ENCODE measurements at places on chromosomes 2 and 18.

DNA sequence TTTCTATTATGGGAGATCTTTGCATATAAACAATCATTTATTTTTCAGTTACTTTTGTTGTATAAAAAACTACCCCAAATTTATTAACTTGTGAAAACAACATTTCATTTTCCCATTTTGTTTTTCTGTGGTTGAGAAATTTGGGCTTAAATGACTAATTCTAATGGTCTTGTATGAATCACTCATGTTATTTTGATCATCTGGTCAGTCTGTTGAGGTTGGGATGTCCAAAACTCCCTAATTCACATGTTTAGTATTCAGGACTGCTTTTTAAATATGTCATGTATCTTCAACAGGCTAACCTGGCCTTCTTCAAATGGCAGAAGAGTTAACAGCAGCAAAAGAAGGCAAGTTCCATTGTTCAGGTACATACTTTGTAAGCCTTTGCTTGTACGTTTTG lies 788.1 kb downstream of the TRIB2 start:
- DNase-seq = no peak

DNA sequence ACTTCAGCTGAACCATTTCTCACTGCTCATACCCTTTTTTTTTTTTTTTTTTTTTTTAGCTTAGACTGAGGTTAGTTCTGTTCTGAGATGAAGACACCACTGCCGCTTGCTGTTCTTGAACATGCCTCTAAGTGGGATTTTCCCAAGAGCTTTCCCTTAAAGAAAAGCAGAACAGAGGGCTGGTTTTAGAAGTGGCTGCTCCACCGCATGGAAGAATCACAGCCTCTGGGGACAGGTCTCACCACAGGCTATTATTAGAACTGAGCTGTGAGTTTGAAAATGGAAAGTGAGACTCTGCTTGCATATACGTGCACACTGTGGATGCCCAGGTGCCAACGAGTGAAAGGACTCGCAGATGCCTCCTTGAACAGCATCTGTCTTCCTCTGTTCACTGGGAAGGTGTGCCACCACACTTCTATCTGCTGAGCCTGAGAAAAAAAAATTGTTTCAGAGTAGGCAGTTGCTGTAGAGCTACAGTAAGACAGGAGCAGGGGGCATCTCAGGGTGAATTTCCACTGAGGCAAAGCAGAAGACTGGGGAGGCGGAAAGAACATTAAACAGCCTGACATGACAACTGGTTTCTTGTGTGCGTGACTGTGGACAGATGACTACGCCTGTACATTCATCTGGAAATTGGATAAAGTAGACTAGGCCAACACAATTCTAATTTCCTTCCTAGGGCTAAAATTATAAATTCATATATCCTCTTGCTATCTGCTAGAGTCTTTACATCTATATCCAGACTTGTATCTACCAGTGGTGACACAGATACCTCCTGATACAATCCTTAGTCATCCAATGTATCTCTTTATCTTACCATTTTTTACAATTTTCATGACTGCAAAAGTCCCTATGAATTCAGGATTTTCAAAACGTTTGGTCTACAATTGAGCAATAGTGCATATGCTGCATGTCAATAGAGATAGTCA lies 1045.7 kb upstream of the CELF4 start:
- DNase-seq = no peak

- no peak for DNase-seq
Measured at GRCh38 chr2:51628917-51629316, 597.0 kb upstream of the NRXN1 start.

DNA sequence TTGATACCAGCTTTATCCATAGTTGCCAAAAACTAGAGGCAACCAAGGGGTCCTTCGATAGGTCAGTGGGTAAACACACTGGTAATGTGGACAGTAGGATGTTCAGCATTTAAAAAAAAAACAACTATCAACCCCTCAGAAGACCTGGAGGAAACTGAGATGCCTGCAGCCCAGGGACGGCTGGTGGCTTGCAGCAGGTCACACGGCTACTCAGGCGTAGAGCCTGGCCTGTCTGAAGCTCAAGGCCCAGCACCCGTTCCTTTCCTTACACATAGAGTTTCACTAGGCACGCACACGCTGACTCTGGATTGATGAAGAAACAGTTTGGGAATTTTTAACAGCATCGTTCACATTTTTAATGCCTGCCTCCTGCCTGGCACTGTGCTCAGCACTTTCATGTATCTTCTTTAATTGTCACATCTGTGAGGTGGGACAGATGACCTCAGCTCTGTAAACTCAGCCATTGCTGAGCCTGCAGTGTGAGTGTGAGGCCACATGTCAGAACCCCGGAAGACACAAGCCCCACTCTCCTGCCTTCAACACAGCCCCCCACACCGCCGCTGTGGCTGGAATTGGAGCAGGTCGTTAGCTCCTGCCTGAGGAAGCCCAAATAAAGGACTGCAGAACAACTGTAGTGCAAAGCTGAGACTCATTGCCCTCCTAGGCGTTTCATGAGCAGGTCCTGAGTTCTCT lies 40.7 kb downstream of the TRAPPC12 start:
- DNase-seq = no peak

GRCh38 chr2:168327328-168327727 lies 79.9 kb upstream of the STK39 start:
- DNase-seq = no peak

GRCh38 chr18:62336618-62337017 lies 11.5 kb downstream of the TNFRSF11A start:
- DNase-seq = no peak

DNA sequence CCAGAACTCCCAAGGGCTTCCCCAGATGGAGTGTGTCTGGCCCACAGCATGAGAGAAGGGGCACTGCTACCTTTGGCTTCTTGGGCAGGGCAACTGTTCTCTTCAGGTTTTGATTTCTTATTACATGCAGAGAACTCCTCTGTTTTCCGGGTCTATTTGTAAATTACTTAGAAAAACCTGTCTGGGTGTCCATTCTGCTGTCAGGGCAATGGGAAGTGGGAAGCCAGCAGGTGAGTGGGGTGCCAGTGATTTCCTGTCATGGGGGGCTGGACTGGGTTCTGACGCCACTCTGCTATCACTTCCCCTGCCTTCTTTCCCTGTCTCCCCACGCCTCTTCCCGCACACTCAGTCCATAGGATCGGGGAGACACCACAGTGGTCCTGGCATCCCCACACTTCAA lies 58.0 kb upstream of the LGALSL start:
- no peak for DNase-seq

DNA sequence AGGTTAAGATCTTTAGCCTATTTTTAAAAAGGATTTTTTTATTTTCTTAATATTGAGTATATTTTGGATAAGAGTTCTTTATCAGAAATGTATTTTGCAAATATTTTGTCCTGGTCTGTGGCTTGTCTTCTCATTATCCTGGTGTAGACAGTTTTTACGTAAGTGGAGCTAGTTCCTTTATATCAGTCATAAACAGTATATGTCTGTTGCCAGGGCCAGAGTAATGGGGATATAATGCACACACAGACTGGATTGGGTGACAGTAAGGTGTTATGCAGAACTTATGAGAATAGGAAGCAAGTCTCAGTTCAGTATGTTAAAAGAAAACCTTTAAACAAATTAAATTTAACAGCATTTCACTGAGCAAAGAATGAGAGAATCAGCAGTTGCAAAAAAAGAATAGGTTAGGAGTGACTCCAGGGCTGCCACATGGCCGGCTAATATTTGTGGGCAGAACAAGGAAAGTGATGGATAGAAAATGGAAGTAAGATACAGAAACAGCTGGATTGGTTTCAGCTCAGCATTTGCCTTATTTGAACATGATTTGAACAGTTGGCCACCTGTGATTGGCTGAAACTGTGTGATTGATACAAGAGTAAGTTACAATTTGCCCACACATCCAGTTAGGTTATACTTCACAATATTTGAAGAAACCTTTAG lies 61.1 kb upstream of the ZNG1B start:
- DNase-seq = no peak

GRCh38 chr18:4511166-4511565 lies 56.1 kb upstream of the DLGAP1 start:
- no peak for DNase-seq

DNA sequence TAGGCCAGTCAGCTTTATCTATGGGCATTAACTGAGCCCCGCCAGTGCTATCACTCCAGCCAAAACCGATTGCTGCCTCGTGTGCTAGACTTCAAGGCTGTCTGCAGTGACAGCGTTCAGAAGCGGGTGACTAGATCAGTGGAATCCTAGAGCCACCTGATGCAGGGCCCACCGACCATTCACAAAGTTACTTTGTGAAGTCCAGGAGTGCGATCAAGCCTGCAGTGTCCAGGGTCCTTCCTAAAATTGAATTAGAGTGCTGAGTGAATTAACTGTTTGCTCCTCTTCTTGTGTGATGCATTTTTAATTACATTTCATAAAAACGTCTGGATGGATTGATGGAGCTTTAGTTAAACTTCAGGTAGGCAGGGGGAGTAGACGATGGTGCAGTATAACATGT lies 13.9 kb downstream of the PCARE start:
- DNase-seq = peak; percentile 47

- no peak for DNase-seq
Measured at GRCh38 chr2:233094614-233095013, 34.5 kb downstream of the INPP5D start.

- no peak for DNase-seq
Measured at GRCh38 chr18:11950824-11951223, 30.5 kb upstream of the IMPA2 start.

- DNase-seq = no peak
Measured at GRCh38 chr2:56287508-56287907, 103.7 kb downstream of the CCDC85A start.

GRCh38 chr18:22337306-22337705 lies 80.4 kb downstream of the CTAGE1 start:
- DNase-seq = no peak

DNA sequence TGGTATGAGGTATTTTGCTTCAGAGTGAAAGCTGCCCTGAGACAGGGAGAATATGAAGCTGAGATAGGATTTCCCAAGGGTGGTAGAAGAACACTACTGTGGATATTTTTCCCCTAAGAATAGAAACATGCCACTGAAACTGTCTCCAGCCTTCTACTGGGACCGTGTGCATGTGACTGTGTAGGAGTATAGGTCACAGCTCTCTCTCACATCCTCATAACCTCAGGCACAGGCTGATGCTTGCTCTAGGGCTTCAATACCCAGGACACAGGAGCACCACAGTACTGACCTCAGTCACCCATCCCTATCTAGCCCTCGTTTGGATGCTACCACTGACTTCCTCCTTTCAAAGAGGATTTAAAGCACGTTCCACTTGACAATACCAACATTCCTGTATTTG lies 67.2 kb downstream of the REV1 start:
- no peak for DNase-seq

DNA sequence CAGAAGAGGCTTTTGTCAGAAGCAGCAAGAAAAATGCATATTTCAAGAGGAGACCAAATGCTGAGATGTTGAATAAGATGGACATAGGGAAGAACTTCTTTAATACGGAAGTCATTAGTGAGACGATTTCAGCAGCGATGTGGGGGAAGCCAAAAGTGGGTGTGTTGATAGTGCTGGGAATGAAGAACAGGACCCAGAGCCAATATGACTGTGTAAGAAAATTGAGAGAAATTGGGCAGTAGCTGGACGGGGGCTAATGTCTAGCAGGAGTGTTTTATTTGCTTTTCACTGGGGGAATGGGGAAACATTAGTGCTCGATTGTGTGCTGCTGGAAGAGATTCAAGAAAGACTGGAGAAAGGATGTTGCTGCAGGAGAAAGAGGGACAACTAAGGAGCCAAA lies 788.7 kb upstream of the KLHL29 start:
- no peak for DNase-seq

DNA sequence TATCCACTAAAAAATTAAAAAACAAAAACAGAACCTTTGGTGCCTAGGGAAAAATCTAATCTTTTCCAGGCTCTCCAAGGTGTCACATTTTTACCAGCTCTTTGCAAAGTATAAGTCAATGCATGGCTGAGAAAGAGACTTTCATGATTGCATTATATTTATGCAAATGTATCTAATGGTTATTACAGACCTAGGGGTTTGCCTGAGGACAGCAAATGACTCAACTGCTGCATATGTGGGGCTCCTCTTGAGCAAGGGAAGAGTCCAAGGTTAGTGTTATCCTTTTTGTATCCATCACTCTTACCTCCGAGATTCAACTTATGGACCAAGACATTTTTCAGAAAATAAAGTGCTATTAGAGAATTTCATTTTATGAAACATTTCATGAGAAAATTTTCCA lies 33.9 kb upstream of the RMP24 start:
- DNase-seq = no peak

- no peak for DNase-seq
Measured at GRCh38 chr2:207316906-207317305, 151.2 kb upstream of the KLF7 start.

GRCh38 chr2:234712421-234712935 lies 215.6 kb upstream of the ARL4C start:
- DNase-seq = no peak

DNA sequence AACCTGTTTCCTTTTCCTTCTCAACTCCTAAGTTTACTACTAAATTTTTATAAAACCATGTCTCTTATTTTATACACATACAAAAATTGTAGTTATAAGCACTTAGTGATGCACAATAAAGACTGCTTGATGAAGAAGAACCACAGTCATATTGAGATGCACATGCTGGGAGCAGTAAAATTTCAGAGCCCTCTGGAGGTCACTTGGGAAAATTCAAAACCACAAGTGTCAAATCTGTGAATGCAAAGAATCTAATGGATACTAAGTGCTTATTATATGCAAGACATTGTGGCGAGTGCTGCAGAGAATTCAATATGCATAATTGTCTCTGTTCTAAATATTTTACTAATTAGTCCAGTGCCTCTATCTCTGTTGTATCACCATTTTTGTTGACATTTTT lies 180.5 kb downstream of the VWC2L start:
- no peak for DNase-seq

- no peak for DNase-seq
Measured at GRCh38 chr2:224769489-224769888, 53.3 kb upstream of the CCDC195 start.

GRCh38 chr2:229050133-229050532 lies 221.0 kb downstream of the PID1 start:
- peak; percentile 30 for DNase-seq

GRCh38 chr2:170492010-170492409 lies 223.1 kb upstream of the SP5 start:
- DNase-seq = no peak

DNA sequence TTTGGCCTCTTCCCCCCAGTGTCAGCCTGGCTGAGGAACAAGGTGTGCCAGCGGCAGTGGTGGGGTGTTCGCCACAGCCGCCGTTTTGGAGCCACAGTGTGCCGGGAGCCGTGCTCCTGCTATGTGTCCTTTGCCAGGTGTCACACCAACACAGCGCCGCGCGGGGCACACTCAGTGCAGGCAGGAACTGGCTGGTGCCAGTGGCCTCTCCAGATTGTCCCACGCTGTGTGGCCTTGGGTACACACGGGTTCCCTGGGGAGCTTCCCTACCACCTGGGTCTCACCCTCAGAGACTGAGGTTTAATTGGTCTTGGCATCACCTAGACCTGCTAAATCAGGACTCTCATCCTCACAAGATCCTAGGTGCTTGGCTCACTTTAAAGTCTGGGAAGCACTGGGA lies 171.6 kb downstream of the LDLRAD4 start:
- DNase-seq = no peak

GRCh38 chr2:194020155-194020554 lies 1636.9 kb upstream of the SLC39A10 start:
- DNase-seq = no peak

- no peak for DNase-seq
Measured at GRCh38 chr2:150046810-150047209, 440.7 kb downstream of the RND3 start.
